ENCODE measurements at places on chromosomes 2 and 18.
A peak's percentile ranks its signal among the peaks of the same experiment; 100 is the strongest.

DNA sequence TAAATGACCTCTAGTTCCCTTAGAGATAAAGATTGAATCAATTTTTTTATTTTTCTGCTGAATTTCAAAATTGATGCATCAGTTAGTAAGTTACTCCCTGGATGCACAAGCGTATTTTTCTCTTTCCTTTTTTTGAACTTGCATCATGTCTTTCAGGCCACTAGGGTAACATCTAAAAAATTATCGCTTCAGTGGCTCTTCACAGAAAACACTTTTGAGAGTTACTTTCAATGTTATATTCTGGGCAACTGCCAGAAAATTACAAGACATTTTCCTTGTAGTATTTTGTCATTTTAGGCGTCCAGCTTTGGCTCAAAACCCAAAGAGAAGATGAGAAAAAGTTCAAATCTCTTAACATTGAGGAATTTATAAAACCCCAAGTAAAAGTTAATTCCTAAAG is 59.8 kb downstream of the DSEL start:
- no peak for DNase-seq

- DNase-seq: no peak
These were observed 176.4 kb upstream of the CHST9 start for GRCh38 chr18:27361477-27361876.

- no peak for DNase-seq
These were observed at the start of gene CASP8 for GRCh38 chr2:201260302-201260800. CASP8 (plus strand) TSS chr2:201260536; CDS start chr2:201266487, 5,951 bp downstream.

DNA sequence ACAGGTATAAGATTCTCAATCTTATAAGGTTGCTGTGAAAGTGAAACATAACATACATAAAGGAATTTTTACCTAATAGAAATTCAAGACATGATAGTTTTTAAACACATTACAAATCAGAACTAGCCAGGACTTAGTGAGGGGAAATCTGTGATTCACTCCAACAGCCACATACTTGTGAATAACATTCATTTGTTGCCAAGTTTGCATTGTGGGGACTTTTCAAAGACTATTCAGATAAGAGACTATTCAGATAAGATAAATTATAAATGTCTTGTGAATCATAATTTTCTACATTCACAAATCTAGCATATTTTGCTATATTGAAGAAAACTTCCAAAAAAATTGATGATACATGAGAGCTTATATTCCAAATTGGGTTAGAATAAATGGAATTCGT is 345.3 kb upstream of the CDH20 start:
- no peak for DNase-seq

DNA sequence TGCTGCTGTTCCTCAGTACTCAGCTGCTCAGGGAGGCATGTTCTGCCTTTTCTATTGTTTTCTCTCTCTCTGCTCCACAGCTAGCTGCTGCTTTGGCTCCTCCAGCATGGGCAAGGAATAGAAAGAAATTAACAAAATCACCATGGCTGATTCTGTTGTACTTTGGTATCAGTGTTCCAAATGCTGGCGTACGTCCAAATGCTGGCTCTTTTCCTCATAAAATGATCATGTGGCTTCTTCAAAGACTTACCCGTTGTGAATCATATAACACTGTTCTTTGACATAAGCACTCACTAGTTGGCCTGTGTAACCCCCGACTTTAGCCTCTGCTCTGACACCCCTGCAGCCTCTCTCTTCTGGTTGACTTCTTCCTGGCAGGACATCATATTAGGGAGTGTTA is 547.6 kb downstream of the CPS1 start:
- peak; percentile 17 for DNase-seq

GRCh38 chr2:156434461-156435291 is 1.5 kb upstream of the GPD2 start:
- DNase-seq: no peak

DNA sequence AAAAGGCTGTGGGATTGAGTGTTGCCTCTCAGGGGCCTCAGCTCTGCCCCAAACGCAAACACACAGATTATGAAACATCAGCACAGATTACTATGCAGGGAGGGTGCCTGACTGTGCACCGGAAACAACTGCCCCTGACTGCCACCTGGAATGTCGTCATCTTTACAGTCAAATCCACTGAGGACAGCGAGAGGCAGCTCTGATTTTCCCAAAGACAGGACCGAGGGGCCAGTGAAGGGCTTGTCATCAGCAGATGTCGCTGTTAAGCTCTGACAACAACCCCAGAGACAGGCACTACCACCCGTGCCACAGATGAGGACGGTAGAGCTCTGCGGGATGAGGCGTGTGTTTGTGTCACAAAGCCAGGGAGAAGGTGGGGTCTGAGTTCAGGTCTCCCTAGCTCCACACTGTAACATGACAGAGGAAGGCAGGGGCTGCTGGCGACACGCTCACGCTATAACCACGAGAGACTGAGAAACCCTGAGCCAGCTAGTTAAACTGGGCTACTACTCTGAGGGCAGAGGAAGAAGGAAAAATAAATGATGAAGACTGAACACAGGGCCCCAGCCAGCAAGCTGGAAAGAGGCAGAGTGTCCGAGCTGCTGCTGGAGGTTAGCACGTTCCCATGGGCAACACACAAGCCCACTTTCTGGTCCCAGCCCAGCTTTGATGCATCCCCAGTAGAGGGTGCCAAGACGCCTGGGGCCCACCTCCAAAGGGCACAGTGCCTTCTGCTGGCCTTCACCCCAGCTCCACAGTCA is 47.0 kb downstream of the PARD6G start:
- no peak for DNase-seq

GRCh38 chr2:26172189-26172870 is 558 bp upstream of the GAREM2 start:
- no peak for DNase-seq

GRCh38 chr2:27893006-27893405 is 2.5 kb downstream of the BABAM2 start:
- DNase-seq: no peak

GRCh38 chr2:25377822-25378421 is 36.2 kb upstream of the DNMT3A start:
- DNase-seq: no peak

- no peak for DNase-seq
These were observed 28.3 kb upstream of the DSC1 start for GRCh38 chr18:31190919-31191318.

- no peak for DNase-seq
These were observed 122.5 kb upstream of the NCKAP5 start for GRCh38 chr2:133690780-133691179.

DNA sequence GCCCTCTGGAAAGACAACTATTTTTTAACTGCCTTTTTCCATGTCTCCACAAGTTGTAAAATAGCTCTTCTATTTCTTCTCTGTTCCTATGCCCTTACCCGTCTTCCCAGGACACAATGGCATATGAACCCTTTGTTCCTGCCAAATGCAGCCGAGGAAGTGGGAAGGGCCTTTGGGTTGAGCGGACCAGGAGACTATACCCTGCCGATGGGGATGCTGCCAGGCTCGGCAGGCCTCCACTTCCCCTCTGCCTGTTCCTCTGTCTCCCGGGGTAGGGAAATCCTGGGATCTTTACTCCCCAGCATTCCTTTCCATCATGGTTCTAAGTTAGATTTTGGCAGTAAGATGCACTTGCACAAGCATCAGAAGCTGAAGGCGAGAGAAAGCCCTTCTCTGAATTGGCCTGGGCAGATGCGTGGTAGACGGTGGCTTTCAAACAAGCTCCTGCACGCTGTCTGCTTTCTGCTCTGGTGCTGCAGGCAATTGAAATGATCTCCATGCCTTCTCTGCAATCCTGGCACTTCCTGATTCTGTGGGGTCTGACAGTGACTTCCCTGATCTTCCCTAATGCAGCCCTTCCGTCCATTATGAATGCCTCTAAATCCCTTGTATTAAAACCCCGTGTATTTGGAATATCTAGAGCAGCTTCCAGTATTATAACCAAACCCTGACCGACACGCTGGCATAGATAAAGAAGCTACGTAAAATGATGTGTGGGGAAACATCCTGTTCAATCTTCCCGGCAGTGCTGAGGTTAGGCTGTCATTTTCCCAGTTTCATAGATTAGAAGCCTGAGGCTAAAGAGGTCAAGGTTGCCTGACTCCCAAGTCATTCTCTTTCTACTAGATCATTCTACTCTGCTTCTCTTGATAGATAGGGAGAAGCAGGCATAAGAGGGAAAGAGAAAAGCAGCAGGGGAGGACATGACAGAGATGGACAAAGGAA is 69.8 kb downstream of the MCFD2 start:
- no peak for DNase-seq

DNA sequence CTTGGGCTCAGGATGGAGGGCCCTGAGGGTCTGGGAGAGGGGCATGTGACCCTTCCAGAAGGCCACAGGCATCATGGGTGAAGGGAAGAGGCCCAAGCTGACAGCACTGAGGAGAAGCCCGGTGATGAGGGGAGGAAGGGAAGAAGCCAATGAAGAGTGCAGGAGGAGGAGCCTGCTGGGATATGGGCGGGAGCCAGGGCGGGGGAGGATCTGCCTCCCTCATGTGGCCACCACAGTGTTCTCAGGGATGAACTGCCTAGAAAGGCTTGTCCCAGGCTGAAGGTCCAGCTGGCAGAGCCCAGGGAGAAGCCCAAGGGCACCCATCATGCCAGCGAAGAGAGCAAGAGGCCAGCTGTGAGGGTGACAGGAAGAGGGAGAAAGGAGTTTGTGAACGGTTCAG is 24.6 kb upstream of the PLB1 start:
- no peak for DNase-seq

- no peak for DNase-seq
These were observed 208.1 kb downstream of the IKZF2 start for GRCh38 chr2:212943351-212943750.

DNA sequence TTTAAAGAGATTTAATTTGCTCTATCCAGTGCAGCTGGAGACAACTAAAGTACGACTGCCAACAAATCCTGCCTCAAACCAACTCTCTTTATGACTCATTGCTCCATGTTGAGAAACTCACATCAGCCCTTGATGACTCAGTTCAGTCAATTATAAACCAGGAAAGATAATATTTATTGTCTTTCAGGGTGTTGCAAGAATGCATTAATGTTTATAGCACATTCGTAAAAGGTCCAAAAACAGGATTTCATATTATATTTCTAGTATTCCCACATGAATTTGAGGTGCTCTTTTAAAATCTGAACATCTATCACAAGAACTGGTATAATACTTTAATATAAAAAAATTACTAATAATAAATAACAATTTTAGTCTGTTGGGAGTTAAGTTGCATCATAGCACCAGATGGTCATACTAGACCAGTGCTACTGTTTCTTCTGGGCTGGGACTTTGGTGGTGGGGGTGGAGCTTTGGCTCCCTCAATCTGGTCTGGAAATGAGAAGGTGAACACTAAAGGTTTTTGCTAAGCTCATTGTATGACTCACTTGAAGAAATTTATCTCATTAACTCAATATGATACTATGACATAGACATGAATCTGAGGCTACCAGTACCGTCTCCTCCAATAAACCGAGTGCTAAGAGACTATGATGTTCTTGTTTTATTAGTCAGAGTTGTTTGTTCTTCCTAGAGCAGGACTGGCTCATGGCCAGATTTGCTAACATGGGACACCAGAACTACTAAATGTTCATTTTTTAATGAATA is 26.6 kb upstream of the MAP3K20 start:
- peak; percentile 98 for DNase-seq

DNA sequence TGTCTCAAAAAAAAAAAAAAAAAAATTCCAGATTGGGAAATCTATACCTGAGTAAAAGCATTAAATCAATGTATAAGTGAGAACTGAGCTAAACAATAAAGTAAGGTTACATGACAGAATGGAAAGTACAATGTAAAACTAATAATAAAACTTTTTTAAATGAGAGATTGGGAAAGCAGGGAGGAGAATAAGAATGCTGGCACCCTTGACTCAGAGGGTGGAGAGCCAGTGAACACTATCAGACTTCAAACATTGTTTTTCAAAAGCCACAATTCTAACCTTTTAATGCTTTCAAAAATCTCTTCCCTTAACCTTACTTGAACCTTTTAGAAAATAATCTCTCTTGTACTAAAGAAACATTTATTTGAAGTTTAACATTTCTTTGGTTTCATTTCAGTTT is 63.5 kb downstream of the TBC1D8 start:
- DNase-seq: no peak

DNA sequence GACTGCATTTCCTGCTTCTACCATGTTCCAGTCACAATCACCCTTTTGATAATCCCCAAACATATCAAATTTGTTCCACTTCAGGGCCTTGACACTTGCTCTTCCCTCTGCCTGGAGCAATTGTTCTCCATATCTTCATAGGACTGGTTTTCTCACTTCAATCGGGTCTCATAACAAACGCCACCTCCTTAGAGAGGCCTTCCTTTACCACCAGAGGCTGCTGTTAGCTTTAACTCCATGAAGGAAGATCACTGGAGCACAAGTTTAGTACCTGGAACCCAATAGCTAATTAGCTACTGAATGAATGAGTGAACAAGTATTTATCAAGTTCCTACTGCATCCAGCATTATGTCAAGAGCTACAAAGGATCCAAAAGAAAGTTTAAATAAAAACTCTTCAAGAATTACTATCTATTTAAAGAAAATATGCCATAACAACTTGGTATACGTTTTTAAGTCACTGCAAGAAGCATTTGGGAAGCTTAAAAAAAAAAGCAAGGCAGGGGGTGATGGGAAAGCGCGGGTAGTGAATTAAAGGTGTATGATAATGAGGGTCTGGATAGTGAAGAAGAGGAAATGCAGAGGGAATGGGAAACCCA is 58.8 kb downstream of the BAZ2B start:
- DNase-seq: no peak

- DNase-seq: no peak
These were observed 4.5 kb upstream of the BCL2L11 start for GRCh38 chr2:111116011-111116746.

- no peak for DNase-seq
These were observed 15.8 kb downstream of the SLC8A1 start for GRCh38 chr2:40436093-40436475.

DNA sequence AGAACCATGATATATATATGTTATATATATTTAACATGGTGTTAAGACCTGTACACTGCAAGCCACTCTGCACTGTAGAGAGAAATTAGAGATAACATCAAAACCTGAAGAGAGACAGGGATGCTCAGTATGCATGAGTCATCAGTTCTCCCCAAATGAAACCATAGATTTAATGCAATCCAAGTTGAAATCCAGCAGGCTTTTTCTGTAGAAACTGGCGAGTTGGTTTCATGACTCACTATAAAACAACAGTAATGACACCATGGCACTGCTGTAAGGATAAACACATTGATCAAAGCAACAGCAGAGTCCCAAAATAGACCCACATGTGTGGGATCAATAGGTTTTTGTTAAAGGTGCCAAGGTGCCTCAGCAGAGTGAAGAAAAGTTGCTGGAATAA is 65.8 kb downstream of the RTP5 start:
- no peak for DNase-seq

GRCh38 chr2:171147081-171147480 is 13.6 kb downstream of the TLK1 start:
- DNase-seq: no peak

- DNase-seq: peak; percentile 50
These were observed 17.2 kb downstream of the SPEG start for GRCh38 chr2:219451661-219452360.

DNA sequence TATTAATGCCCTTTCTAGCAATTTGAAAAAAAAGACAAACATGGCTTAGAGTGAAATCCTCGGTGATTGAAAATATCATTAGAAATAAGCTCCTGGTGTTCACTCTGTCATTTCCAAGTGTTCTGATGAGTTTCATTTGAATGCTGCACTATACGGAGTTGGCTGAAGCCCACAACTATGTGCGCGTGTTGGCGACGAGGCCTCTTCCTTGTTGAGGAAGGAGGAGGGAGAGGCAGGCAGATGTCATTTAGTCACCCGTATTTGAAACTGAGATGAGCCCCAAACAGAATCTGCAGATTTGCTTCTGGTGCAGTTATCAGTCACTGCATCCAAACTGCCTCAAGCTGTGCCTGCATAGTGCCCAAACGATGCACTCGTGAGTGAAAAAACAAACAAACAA is 23.5 kb upstream of the SKOR2 start:
- no peak for DNase-seq
